ENCODE measurements at places on chromosomes 6 and 20. TPM values are rescaled to one million over a fixed set of nuclear protein-coding genes. Genes with fewer than 3 reads are reported as not detected.

The SNAP25 gene
- total RNA-seq: not detected

- DNase-seq: no peak
These were observed 46.1 kb upstream of the ARFGEF2 start for GRCh38 chr20:48875233-48875913.

- no peak for DNase-seq
These were observed 869.8 kb upstream of the EPHA7 start for GRCh38 chr6:94289131-94289530.

DNA sequence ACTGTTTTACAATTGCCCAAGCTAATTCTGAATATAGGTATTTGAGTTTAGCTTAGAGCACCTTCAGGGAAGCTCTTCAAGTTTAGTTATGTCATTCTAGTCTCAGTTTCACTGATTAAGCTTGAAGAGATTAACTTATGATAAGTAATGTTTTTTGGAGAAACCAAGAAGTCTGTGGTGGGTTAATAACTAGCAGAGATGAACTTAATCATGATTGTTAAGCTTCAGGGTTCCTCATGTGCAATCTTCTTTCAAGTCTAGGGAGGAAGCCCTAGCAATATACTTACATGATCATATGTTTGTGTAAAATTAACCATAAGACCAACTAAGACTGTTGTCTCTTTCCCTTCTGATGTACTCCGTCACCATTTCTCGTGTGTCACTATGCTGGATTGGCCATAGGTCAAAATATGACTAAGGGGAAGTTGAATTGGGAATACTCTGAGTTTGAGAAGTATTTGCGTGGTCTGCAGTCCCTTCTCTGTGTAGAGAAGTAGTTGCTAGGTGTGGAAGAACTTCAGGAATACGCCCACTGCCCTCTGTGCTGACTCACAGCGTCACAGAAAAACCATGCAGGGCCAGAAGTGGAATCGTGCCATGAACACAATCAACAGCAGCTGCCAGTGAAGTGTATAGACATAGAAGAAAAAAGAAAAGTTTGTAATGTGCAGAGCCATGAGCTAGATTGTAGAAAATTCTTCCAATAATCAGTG is 88.3 kb downstream of the SH3BGRL2 start:
- no peak for DNase-seq

- DNase-seq: no peak
These were observed 6.5 kb upstream of the TFAP2A start for GRCh38 chr6:10421158-10421920.

GRCh38 chr6:12909833-12910232 is 193.3 kb downstream of the PHACTR1 start:
- DNase-seq: peak; percentile 96

- DNase-seq: no peak
These were observed 1.5 kb downstream of the FAM162B start for GRCh38 chr6:116763906-116764628.

DNA sequence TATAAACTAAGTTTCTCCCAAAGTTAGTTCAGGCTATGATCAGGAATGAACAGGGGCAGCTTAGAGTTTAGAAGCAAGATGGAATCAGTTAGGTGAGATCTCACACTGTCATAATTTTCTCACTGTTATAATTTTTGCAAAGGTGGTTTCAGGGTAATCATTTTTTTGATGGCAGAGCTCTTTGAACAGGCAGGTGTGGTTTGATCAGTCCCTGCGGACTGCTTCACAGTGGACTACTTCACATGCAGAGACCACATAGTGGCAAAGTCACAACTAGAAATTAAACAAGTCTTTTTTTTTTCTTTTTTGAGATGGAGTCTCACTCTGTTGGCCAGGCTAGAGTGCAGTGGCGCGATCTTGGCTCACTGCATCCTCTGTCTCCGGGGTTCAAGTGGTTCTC is 6.8 kb downstream of the MAS1 start:
- DNase-seq: no peak

Measured in G401 (cell line).